ENCODE measurements at places on chromosomes 4 and X.

DNA sequence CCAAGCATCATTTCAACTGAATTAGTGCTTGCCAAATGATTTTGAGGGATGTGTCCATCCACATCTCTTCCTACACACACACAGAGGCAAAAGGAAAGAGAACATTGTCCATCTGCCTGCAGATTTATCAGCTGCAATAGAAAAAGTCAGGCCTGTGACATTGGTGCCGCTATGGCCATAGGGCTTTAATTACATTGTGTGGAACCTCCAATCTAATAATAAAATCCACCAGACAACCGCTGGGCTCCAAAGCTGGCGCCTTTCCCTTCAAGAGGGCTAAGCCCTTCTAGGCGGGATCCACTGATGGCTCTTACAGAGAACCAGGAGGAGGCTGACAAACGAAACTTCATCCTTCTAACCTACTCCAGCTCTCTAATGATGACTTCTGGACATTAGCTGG, 60.6 kb downstream of the PHOX2B start:
- DNase-seq: no peak

- no peak for DNase-seq
These were observed 112.7 kb downstream of the CLNK start for GRCh38 chr4:10571909-10572308.

DNA sequence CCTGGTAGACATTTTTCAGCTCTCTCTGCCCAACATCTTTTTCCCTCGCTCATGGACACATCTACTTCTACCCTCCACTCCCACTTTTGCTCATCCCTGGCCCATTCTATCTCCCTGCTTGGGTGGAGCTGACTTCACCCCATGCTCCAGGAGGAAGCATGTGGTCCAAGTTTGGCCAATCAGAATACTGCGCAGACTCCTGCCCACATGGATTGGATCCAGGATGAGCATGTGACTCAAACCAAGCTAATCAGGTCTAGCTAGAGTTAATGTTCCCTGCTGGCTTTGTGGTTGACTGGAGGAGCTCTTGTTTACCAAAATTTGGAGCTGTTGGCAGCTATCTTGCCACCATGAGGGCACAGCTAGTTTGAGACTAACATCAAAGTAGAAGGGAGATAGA, 22.7 kb downstream of the SMIM20 start:
- DNase-seq: no peak

- no peak for DNase-seq
These were observed at the start of gene EBP for GRCh38 chrX:48521353-48522243. Gene EBP (plus strand): TSS chrX:48521808. CDS start chrX:48523772, 1,964 bp downstream.

DNA sequence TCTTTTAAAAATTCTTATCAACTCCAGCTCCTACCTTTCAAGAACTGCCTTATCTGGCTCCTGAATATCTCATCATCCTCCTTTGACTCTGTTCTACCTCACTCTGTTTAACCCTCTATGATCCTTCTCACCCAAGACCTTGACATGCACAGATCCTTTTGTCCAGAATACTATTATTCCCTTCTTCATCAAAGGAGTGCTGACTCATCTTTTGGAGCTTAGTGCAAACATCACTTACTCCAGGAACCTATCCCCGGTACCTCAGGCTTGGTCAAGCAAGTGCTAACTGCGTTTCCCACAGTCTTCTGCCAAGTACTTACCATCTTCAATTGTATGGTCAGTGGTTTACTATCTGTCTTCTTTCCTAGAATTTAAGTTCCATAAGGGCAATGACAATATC, 96.0 kb downstream of the PAPSS1 start:
- no peak for DNase-seq

GRCh38 chr4:101031971-101032370, 315.4 kb downstream of the PPP3CA start:
- DNase-seq: no peak

DNA sequence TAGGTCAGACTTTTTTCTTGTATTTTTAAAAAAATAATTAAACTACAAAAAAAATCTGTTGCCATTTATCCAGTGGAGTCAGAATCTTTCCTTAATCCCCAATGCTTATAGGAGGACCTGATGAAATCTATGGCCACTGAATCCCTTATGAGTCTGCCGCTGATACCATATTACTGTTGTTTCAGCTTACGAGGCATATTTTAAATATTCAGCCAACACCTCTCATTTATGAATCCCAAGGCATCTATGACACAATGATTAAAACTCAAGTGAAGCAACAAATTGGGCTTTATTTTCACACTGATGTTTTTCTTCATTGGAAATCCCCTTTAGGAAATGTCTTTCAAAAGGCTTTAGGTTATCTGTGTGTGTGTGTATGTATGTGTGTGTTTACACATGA, 137.8 kb upstream of the PUDP start:
- DNase-seq: no peak

- no peak for DNase-seq
These were observed 33.0 kb downstream of the FHIP1A start for GRCh38 chr4:151442002-151442401.

GRCh38 chr4:137640156-137640837, 108.0 kb upstream of the PCDH18 start:
- DNase-seq: no peak

- DNase-seq: no peak
These were observed 163.1 kb downstream of the LARP7 start for GRCh38 chr4:112800001-112800400.

DNA sequence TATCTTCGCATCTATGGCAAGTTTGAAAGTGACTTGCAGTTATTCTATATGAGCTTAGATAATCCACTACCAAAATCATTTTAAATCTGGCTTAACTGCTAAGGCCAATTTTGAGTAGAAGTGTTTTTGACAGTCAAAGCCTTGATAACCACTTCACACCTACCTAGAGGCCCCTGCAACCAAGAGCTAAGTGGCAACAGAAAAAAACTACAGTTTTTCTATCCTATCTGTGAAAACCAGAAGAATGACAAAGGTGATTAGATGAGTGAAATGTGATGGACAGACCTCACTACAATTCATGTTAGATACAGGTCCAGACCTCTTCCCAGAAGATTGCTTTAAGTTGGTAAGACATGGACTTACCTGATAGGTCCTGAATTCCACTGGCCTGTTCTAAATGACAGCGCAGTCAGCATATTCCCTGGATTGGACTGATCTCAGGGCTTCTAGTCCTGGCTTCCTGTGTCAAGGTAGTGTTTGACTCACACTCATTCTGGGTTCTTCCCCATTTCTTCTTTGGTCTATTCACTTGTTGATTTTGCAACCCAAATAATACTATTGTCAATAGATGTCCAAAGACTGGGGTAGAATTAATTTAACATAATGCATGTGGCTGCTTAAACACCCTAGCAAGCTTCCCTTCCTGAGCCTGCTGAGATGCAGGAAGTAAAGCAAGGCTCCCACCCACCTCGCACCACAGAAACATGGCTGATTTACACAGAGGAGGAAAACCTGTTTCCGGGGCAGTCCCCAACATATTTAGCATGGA, 65.1 kb downstream of the PPP3CA start:
- no peak for DNase-seq

GRCh38 chr4:174120446-174121295, 162.8 kb downstream of the FBXO8 start:
- peak; percentile 20 for DNase-seq

GRCh38 chrX:12138361-12139313, at the start of gene FRMPD4:
Gene FRMPD4 (plus strand): TSS chrX:12138473. CDS start chrX:12138972, 499 bp downstream.
- DNase-seq: no peak

DNA sequence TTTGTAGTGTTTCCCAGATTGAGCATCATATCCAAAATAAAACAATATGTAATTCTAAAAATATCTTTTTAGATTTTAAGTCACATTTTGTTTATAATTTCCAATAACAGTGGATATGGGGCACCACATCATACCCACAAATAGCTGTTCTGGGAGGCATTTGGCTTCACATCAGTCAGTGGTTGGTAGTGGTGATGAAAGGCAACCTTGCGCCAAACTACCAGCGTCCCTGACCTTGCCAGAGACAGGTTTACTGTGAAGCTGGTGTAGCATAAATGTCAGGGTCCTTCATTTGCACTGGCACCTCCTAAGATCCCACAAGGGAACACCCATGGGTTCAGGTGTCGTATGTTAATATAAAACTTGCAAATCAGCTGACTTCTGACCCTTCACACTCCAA, 222.2 kb downstream of the DCTD start:
- DNase-seq: no peak

DNA sequence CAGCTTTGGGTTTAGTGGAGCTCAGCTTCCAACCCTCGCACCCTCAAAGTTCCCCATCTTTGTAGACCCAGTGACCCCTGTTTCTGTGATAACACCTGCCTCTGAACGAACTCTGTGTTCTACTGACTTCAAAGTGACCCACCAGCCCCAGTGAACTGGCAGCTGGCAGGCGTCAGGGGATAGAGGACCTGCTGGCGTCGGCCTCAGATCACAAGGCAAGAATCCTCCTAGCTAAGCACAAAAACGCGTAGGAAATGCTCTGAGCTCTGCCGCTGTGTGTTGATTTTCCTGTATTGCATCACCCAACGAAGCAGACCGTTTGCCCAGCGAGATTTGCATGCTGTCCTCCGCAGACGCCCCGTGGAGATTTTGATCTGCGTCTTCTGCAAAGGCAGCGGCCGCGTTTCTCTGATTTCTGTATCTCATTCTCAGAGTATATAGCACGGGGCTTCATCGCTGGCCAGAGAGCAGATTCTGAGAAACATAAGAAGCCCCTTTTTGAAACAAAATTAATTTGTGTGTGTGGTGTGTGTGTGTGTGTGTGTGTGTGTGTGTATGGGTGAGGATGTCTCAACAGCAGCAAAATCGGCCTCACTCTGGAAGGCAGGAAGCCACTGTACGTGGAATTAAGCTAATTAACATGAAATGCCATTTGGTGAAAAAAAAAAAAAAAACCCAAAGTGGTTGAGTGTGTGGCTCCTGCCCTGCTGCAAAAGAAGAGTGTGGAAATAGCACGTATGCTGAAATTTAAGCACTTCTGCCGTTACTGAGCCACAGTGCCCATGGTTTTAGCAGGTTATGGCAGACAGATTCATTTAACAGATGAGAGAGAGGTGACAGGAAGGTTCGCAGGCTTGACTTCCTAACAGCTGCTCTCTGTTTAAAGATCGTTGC, 29.2 kb upstream of the ASMTL start:
- DNase-seq: no peak

- DNase-seq: no peak
These were observed 222.0 kb downstream of the SPRY1 start for GRCh38 chr4:123618606-123619005.

DNA sequence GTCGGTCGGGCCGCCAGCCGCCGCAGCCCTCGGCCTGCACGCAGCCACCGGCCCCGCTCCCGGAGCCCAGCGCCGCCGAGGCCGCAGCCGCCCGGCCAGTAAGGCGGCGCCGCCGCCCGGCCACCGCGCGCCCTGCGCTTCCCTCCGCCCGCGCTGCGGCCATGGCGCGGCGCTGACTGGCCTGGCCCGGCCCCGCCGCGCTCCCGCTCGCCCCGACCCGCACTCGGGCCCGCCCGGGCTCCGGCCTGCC, 213 bp downstream of the NFKB1 start:
- no peak for DNase-seq

DNA sequence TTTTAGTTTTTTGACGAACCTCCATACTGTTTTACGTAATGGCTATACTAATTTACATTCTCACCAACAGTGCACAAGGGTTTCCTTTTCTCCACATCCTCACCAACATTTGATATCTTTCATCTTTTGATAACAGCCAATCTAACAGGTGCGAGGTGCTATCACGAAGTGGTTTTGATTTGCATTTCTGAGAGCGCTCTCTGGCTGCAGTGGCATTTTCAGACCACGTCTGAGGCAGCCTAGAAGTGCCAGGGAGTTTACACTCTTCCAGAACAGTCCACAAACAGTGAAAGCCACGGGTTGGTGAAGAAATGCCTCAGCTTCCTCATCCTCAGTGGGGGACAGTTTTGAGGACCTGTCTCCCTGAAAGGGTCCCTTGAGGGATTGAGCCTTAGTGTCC, 471.0 kb downstream of the BCOR start:
- no peak for DNase-seq

DNA sequence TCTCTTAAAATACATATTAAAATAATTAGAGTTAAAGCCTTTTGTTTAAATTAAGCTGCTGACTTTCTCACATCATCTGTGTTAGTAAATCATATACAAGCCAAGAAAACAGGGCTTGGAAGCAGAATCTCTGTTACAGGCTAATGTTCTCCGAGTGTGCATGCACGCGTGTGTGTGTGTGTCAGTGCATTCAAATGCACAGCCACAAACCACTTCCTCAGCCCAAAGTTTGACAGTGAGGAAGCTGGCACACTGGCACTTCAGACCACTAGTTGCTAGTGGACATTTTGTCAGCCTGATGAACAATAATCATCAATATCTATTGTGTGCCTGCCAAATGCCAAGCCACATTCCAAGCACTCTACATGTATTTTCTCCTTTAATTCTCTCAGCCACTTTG, 5.6 kb downstream of the MAOB start:
- no peak for DNase-seq

DNA sequence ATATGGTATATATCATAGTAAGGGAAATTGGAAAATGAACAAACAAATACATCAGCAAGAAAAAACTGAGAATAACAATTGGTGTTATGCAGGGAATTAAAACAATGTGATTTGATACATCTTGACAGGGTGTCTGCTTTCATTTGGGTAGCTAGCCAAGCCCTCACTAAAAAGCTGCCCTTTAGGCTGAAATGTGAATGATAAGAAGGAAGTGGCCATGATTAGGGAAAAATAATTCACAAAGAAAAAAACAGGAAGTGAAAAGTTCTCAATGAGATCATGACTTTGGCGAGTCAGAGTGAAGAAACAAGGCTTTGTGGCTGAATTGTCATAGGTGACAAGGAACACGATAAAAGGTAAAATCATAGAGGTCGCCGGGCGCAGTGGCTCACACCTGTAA, 675.8 kb upstream of the SLIT2 start:
- DNase-seq: no peak

GRCh38 chrX:37651921-37652452, 33.6 kb upstream of the XK start:
- DNase-seq: no peak

DNA sequence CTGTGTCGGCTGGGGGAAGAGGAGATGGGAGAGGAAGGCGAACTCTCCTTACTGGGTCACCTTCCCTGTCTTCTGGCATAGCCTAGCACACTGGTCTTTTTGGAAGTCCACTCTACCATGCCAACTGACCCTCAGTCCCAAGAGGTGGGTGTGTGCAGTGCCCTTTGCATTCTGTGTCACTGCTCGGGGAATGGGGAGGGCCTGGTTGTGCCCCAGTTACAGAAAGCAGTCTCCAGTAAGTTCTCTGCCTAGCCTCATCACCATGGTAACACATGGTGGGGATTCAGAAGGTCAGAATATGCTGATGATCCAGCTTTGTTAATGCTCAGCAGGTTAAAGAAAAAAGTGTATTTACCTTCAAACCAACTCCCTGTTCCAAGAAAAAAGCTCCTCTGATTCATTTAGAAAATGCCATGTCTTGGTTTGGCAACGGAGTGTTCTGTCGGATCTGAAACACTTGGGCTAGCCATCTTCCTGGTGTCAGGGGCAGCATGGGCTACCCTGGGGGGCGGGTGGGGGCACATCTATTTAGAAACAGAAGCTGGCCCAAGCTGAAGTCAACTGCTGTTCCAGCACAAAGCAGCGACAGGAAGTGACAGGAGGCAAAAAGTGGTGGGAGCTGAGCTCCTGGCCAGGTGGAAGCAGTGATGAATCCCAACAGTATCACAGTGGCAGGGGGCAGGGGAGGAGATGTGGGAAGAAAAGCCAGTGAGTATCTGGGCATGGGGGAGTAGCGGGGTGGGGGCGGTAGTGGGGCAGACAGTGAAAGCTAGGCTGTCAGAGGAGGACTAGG, 37.0 kb downstream of the NSG1 start:
- DNase-seq: no peak

GRCh38 chrX:33207056-33207455, 4.3 kb downstream of the DMD start:
- DNase-seq: no peak

GRCh38 chrX:66698273-66699204, 59.7 kb upstream of the EDA2R start:
- DNase-seq: no peak

- DNase-seq: no peak
These were observed 49.5 kb upstream of the HELT start for GRCh38 chr4:184968784-184969201.

Measured in glomerular endothelial cell (primary cell).